Lung microvascular endothelial cell (primary cell): ENCODE measurements at places on chromosomes 5 and 9.

DNA sequence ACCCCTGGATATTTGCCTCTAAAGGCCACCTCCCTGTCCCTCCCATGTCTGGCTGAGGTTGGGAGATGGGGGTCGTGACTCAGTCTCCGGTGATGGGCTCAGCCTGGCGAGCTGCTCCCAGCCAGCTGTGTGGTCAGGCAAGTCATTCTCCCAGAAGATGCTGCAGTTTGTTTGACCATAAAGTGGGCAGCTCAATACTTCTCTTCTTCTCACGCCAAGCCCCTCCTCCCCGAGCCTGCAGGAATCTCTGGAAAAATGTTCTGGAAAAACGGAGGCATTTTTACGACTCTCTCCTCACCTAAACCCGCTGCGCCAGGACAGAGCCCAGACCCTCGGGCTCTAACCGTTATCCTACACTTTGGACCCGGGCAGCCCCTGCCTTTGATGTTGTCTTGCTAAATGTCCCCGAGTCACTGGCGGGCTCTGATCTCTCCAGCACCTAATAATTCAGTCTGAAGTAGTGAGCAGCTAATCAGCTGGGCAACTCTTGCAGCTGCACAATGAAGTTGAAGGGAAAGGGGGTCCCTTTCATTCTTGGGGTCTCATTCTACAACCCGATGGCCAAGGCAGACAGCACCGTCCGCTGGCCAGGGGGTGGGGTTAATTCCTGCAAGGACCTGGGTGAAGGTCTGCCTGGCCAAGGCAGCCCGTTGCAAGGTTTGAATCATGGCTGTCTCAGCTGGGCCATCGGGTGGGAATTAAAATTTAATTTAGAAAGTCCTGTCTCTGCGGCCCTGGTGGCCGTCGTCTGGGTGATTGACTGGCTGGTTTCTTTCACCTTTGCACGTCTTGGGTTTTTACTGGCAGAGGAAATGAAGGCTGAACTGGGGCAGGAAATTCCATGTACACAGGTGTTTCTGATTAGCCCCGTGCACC lies 12.3 kb downstream of the DCANP1 start:
- no peak for DNase-seq

DNA sequence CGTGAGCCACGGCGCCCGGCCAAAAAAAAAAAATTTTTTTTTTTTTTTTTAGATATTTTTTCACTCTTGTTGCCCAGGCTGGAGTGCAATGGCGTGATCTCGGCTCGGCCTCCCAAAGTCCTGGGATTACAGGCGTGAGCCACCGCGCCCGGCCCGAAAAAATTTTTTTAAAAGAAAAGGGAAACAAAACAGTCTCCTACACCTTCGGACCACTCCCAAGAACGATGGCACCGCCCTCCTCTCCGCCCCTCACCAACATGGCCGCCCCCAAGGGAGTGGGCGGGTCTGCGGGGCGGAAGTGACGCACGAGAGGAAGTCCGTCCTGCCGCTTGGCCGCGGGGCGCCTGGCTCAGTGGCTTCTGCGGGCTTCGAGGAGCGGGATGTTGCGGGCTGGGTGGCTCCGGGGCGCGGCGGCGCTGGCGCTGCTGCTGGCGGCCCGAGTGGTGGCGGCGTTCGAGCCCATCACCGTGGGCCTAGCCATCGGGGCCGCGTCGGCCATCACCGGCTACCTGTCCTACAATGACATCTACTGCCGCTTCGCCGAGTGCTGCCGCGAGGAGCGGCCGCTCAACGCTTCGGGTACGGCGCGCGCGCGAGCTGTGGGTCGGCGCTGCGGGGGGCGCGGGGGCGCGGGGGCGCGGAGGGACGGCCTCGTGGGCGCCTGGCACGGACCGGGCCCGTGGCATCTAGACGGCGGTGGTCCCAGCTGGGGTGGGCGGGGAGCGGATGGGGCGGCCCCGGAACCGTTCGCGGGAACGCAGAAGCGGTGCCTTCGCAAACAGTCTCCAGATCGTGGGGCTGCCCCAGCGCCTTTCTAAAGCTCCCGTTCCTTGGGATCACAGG lies at the start of gene TOR1B:
TOR1B (plus strand) TSS at position 352 of the 843 bp plus-strand sequence; CDS start at position 381, 29 bp downstream.
- DNase-seq: peak; percentile 93

GRCh38 chr9:114483499-114483898 lies 21.8 kb downstream of the WHRN start:
- DNase-seq: no peak

DNA sequence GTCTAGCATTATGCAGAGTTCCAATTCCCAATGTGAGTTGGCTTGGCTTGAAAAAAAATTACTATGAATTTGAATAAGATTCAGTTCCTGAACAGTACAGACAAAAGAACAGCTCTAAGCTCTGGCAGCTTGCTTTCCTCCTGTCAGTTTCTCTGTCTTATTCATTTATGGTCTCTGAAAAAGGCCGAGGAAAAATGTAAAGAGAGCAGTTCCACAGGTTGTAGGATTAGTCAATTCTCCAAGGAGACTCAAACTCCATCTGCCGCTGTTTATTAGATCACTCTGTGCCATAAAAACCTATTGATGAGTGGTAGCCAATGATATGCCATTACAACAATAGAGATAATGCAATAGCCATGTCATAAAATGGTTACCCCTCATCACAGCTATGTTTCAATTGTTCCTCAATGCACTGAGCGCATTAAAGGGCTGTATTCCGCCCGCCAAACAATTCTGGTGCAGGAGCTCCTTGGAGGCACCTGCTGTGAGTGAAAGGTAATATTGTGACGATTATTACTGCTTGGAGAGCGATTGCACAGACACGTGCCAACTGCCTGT lies 188.2 kb downstream of the ARRDC3 start:
- no peak for DNase-seq

DNA sequence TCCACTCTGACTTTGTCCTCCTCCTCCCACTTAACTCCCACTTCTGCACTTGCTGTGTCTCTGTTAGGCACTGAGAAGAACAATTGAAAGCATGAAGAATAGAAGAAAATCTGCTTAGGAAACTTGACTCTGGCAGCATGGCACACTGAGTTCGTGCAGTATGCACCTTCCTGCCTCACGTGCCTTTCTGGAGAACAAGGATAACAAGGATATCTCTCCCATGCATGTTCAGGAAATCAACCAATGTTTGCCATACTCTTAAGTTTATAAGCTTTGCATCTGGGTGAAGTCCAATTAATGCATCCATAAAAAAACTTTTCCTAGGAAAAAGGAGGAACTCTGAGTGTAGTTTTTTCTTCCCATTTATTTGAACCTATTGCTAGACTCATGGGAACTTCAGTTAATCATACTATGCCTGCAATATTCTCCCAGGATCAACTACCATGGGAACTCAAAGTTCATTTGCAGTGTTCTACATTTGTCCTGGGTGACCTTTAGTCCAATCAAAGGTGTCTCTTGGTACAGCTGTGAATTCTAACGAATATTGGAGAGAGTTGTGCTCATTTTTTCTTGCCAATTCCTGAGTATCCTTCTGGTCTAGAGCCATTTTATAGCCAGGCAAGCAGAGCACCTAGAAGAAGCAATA lies 227.0 kb downstream of the ENC1 start:
- DNase-seq: no peak
